ENCODE measurements at places on chromosomes 7 and 10.

GRCh38 chr7:45242698-45243097, 85.1 kb downstream of the RAMP3 start:
- DNase-seq: no peak

DNA sequence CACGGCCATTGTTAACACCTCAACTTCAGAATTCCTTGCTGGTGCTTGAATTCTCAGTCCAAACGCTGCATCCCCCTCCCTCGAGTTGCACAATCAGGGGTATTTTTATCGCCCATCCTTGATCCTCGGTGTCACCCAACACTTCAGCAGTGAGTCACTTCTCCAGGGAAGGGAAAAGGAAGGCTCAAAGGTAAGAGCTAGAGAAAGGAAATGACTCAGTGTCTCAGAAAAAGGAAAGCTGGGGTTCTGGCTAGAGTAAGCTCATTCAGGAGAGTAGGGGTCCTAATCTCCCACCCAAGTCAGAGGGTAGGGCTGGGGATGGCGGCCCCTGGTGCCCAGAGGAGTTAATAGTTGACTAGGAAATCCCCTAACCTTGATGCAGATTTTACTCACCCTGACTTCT, 39.8 kb upstream of the TRIM8 start:
- DNase-seq: no peak

DNA sequence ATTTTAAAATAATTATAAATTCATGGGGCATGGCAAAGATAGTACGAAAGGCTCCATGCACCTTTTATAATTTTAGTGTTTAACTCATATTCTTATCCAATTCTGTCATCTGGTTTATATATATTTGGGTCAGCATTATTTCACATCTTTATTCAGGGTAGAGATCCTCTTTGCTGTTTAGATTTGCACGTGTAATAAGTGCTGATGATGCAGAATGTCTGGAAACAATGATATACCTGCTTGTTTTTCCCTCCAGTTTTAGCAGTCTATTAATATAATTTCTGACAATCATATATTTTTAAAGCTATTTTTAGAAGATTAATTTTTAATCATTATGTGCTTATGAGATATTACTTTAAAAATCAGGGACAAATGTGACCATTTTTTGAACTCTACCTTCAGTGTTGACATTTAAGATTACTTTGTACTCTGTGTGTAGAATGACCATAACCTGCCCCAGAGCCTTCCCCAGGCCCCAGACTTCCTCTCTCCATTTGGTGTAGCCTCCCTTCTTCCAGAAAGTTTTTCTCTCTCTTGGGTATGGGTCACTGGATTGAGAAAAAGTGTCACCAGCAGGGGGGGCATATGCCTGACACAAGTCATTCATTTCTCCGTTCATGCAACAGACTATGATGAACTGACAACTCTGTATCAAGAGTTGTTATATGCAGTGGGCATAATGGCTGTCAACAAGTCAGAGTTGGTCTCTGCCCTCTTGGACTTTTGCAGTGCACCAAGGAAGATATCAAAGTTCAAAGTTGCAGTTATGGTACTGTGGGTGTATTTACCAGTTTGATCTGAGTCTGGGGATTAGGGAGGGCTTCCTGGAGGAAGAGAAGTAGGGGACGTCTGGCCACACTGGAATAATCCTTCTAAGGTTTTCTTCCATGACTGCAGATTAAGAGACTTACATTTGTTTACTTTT, 192.6 kb upstream of the CCDC6 start:
- DNase-seq: no peak

DNA sequence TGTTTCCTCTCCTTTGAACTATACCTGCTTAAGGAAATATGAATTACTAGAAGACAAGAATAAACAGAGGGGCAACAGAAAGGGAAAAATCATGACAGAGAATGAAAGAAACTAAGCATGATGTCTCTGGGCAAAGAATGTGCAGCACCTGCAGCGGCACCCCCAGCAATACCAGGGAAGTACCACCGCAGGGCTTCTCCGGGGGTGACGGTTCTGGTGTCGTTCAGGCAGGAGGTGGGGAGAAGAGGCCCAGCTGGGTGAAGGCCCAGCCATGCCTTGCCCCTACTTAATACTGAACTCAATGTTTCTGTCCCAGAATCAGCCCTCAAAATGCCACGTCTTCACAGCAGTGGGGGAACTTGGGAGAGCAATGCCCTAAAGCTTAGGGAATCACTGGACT, 337.6 kb downstream of the CDC14C start:
- no peak for DNase-seq

- DNase-seq: no peak
Measured at GRCh38 chr7:19939746-19940145, 166.3 kb upstream of the TMEM196 start.

- DNase-seq: no peak
Measured at GRCh38 chr10:129849452-129849750, 114.7 kb downstream of the EBF3 start.

GRCh38 chr10:60343254-60343653, 46.4 kb downstream of the ANK3 start:
- DNase-seq: no peak

DNA sequence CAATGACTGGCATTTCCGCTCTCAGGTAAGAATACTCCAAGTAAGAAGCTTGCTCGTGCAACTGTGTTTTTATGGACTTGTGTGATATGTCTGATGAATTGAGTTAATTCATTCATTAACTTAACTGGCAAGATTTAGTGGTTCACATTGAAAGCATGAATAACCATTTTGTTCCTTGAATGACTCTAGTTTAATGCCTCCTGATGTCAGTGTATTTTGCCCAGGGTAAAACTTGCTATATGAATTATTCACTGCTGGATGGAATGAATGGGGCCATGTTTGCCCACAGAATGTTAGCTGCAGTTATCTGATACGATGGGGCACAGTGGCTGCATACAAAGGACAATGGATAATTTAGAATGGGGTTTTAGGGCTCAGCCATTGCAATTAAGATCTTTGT, 124.1 kb downstream of the ZNF365 start:
- no peak for DNase-seq

- no peak for DNase-seq
Measured at GRCh38 chr10:132420981-132421846, 24.2 kb downstream of the PWWP2B start.

- DNase-seq: no peak
Measured at GRCh38 chr7:150363872-150364271, 4.8 kb upstream of the REPIN1 start.

GRCh38 chr7:49483142-49483541, 290.3 kb upstream of the VWC2 start:
- peak; percentile 29 for DNase-seq

GRCh38 chr10:125850766-125851731, 27.7 kb downstream of the BCCIP start:
- no peak for DNase-seq

- no peak for DNase-seq
Measured at GRCh38 chr7:139767561-139767982, 10.2 kb downstream of the HIPK2 start.

GRCh38 chr10:62637249-62638061, 167.1 kb upstream of the ADO start:
- no peak for DNase-seq

DNA sequence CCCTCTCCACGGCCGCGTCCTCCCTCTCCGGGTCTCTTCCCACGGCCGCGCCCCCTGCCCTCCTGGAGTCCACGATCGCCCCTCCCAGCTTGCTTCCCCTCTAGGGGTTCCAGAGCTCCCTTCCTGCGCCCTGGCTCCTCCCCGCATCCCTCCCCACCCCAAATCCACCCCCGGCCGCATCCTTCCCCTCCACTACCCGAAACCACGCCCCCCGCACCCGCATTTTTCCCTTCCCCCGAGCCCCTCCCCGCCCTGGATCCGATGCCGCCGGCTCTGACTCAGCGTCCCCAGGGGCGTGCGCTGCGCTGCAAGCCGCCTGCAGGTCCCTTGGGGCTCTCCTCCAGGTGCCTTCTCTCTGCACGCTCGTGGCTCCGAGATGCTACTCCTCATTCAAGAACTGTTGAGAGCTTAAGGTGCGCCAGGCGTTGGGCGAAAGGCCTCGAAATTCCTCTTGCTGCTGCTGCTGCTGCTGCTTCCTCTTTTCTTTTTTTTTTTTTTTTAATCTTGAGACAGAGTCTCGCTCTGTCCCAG, 372 bp upstream of the TMEM130 start:
- peak; percentile 75 for DNase-seq
